ENCODE measurements at places on chromosomes 2 and 18.
A peak's percentile ranks its signal among the peaks of the same experiment; 100 is the strongest.

DNA sequence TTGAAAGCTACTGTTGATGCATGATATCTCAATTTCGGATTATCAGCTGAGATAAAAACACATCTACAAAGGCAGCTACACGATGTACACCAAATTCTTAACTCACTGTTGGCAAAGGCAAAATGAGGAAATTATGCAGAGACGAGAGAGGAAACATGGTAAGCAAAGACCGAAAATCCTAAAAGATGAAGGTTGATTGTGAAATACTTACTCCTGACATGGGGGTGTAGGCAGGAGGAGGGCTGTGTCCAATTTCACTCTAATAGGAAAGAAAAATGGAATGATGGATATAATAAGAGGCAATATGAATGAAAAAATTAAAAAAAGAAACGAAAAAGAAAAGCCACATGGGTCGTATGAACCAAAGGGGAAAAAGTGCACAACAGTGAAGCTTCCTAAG is 831.3 kb downstream of the CPS1 start:
- DNase-seq: no peak

GRCh38 chr18:63264871-63265270 is 54.7 kb downstream of the BCL2 start:
- DNase-seq: no peak

DNA sequence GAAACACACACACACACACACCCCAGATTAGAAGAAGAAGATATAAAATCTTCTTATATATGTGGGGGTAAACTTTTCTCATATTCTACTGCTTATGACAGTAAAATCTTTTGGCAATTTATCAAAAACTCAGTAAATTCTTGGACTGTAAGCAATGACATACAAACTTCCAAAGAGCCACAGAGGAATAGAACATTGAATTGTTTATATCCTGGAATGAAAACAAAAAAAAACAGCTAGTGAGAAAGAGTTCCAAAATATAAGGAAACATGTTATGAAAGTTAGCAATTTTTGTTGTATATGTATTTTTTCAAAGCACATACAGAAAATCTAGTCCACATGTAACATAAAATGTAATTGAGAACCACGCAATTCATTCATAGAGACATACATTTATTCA is 764.9 kb downstream of the DSC3 start:
- no peak for DNase-seq

GRCh38 chr18:39969803-39970494 is 1985.1 kb upstream of the PIK3C3 start:
- no peak for DNase-seq

GRCh38 chr2:63073994-63074393 is 23.4 kb downstream of the OTX1 start:
- DNase-seq: no peak

- DNase-seq: no peak
Measured at GRCh38 chr2:164589522-164589921, 31.8 kb downstream of the GRB14 start.

DNA sequence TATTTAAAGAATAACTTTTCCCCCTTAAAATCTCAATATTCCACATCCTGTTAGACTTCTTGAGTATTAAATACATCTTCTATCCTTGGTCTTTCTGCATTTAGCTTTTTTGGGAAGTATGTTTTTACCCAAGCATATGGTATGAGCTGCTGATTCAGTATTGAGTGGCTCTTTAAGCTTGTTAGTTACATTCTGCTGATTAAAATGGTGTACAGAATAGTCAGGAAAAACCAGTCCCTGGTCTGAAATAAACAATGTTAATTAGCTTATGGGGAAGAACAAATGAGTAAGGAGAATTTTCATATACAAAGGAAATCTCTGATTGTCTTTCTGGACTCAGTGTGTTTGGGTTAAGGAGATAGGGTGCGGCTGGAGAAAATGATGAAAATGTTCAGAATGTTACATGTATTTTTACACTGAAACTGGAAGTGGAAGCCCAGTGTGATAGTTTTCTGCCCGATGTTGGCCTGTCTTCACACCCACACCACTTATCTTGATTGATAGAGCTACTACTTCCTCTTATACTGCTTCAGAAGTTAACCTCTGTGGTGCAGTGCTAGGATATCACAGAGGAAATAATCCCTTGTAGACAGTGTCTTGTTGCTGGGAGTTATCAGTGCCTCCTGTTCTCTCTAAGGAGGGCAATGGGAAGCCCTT is 84.0 kb downstream of the MSH2 start:
- DNase-seq: peak; percentile 86

- DNase-seq: no peak
Measured at GRCh38 chr2:37634914-37635503, 36.4 kb downstream of the CDC42EP3 start.

Measured in KBM-7 (cell line).